ENCODE measurements at places on chromosomes 7 and 10. TPM values are rescaled to one million over a fixed set of nuclear protein-coding genes. Genes with fewer than 3 reads are reported as not detected.

GRCh38 chr10:3631291-3631690, 153.7 kb downstream of the KLF6 start:
- DNase-seq = no peak

DNA sequence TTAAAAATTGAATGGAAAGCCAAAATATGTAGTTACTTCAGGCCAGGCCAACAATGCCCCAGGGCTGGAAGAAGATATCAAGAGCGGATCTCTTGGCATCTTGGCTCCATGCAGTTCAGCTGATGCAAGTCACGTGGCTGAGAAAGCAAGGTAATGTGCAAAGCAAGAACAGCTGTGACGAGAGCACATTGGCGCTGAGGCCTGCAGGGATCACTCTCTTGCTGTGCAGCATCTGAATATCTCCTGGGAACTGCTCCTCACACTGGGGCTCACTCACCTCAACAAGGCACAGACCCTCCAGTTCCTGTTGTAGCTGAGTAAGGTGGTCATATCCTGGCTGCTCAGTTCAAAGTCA, 14.0 kb downstream of the AKR1B1 start:
- no peak for DNase-seq

DNA sequence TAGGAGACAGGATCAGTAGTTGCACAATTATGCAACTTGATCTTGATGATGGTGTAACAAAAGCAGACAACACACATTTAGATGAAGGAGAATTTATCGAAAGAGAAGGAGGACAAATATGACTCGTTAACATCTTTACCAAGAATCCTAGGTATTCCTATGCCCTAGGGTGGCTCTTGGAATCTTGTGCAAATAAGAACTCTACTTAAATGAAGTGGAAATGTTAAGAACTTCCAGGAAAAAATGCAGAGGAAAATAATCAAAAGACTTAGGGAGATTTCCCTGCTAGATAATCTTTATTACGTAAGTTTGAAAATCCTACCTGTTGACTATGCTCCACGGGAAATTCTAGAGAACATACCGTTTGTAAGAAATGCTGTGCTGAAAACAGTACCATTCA, 485.4 kb downstream of the POM121L12 start:
- no peak for DNase-seq

- peak; percentile 72 for DNase-seq
Measured at GRCh38 chr7:129110258-129110981, 34.1 kb upstream of the TSPAN33 start.

DNA sequence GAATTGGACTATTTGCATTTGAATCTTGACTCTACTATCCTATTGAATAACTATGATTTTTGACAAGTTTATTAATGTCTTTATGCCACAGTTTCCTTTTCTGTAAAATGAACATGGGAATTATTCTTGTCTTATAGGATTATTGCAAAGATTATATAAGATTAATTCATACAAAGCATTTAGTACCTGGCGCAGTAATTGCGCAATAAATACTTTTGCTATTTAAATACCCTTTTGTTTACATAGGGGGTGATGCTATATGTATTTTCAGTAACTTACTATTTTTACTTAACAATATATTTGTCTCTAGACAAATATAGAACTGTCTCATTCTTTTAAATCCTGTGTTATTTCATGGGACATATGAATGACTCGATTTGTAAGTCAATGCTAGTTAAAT, 5.3 kb downstream of the MINPP1 start:
- no peak for DNase-seq

The PDZD7 gene
- total RNA-seq = 4.7 TPM

GRCh38 chr7:18347170-18347569, 148.4 kb upstream of the HDAC9 start:
- no peak for DNase-seq

DNA sequence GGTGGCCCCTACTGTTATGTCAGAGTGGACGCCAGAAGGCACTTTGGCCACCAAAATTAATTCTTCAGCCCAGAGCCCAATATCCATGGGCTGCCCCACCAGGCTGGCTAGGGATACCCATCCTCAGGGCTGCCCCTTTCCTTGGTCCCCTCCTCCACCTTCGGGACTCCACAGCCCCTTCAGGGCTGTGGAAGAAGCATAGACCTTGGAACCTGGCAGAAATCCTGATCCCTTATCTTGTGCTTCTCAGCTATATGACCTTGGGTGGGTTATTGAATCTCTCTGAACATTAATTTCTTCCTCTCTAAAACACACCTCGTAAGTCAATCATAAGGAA, 499 bp upstream of the TMUB1 start:
- no peak for DNase-seq
